ENCODE measurements at places on chromosomes 4 and X. TPM values are rescaled to one million over a fixed set of nuclear protein-coding genes. Genes with fewer than 3 reads are reported as not detected.

Gene PABPC5
- 0.90 TPM for total RNA-seq

DNA sequence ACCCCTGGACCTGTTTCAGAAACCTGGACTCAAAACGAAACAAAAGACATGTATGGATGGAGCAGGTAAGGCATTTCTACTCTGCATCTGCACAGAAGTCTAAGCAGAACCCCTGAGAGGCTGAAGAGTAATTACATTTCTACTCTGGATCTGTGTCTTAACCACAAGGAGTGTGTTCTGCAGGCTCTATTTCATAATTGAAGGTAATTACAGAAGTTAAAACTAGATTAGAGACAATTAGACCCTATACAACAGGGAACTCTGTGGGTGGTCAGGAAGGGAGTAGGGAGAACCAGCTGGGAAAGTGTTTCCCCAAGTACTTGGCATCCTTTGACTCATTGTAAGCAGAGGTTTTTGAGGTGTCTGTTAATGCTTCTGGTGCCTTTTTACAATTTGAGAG, 69.8 kb downstream of the IGSF1 start:
- DNase-seq, result no peak

- no peak for DNase-seq
Measured at GRCh38 chrX:48958635-48959094, 1.3 kb upstream of the OTUD5 start.

Gene CXCL3
- under 0.01 TPM for total RNA-seq

DNA sequence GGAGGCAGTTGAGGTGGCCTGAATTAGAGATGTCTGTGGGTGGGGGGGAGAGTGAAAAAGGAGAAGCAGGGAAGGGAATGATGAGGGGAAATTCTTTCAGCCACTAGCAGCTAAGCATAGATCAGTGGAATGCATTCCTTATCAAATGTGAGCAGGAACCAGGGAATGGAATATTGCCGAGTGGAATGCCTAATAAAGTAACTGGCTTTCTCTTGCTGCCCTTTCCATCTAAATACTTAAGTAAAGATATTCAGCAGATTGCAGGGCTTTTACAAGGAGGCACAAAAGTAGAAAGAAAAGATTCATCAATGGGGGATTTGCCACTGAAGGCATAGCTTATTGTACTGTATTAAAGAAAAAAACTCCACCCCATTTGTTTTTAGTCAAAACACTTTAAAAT, 263.0 kb upstream of the RPS6KA3 start:
- no peak for DNase-seq

DNA sequence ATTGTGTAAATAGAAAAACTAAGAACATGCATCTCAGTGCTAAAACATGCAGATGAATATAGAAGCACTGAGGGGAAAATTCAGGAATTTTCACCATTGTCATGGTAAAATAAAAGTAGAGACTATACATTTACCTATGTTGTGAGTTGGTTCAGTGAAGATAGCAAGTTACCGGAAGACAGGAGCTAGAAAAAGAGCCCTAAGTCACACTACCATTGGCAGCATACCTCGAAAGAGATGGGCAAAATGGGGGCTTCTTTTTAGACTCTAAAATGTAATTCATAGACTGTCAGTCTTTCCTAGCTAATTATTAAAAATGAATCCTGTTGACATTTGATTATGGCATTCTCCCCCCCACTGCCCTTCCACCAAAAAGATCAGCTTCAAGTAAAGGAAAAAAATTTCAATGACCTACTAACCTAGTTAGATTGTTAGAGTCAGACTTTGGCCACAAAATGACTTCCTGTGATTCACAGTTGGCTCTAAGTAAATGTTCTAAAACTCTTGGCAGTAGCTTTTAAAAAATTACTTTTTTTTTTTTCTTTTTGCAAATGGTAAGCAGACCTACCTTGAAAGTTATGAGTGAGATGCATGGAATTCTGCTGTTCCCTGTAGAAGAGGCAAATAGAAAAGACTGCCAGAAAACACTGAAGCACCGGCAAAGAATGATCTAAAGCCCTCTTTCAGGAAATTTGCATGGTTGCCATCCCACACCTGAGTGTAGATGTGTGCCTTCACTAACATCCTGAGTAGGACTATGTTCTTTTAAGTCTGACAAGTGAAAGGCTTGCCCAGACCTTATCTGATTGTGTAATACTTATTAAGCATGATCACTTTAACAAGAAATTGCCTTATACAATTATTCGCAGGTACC, 26.4 kb upstream of the ARSJ start:
- DNase-seq, result peak; percentile 81

Gene ADRA2C
- under 0.01 TPM for total RNA-seq

DNA sequence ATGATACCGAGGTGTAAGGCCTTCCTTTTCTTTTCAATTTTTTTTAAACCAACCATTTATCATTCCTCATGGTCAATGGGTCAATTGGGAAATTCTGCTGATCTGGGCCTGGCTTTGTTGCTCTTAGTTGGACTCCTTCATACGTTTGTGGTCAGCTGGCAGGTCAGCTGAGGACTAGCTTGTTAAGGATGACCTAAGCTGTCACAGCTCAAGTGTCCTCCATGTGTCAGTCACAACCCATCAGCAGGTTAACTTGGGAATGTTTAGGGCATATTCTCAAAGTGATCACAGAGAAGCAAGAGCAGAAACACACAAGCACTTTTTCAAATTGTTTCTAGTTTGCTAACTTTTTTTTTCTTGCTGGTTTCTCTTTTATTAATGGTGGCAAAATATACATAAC, 117.4 kb upstream of the MAB21L2 start:
- no peak for DNase-seq

Gene FRG2
- not detected for total RNA-seq

Gene CCDC120
- 1.6 TPM for total RNA-seq
